Right cardiac atrium (tissue), 5 donors: ENCODE measurements at places on chromosomes 2 and 18.

GRCh38 chr2:68263632-68264031 is 11.3 kb upstream of the PPP3R1 start:
- no peak for DNase-seq

GRCh38 chr18:35406666-35407065 is 29.5 kb upstream of the ZNF396 start:
- no peak for DNase-seq

GRCh38 chr18:56284319-56284718 is 354.1 kb downstream of the TXNL1 start:
- no peak for DNase-seq

DNA sequence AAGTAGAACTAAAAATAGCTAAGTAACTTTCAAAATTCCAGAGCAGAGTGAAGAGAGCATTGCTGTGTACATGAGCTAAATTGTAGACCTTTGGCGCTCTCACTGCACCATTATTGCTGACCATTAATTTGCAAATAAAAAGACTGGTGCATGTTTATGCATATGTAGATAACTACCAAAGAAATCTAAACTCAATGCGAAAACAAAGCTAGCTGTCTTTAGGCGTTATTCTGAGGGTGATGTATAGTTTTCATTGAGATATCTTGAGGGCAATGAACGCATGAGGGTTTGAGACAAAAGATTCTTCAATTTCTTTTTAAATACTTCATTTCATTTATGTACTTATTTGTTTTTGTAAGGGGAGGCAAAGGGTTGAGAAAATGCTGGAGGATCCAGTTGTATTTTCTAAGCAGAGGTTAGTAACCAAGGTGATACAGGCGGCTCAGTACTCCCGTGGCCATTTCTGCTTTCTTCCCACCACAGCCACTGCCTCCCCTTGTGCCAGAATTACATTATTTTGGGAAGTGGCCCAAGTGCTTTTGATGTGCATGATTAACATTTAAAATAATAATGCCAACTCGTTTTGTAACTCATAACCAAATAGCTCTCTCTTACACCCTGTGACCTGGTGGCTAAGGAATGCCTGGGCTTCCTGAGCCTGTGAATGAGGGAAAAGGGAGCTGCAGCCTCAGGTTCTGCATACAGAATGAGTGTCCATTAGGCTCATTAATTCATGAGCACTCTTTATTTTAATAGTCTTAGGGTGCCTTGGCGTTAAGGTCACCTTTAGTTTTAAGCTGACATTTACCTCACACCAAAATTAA is 797.8 kb upstream of the GYPC start:
- DNase-seq = no peak

GRCh38 chr2:67670747-67671183 is 273.6 kb downstream of the ETAA1 start:
- no peak for DNase-seq

GRCh38 chr2:45102141-45102540 is 92.9 kb upstream of the SIX2 start:
- DNase-seq = no peak

DNA sequence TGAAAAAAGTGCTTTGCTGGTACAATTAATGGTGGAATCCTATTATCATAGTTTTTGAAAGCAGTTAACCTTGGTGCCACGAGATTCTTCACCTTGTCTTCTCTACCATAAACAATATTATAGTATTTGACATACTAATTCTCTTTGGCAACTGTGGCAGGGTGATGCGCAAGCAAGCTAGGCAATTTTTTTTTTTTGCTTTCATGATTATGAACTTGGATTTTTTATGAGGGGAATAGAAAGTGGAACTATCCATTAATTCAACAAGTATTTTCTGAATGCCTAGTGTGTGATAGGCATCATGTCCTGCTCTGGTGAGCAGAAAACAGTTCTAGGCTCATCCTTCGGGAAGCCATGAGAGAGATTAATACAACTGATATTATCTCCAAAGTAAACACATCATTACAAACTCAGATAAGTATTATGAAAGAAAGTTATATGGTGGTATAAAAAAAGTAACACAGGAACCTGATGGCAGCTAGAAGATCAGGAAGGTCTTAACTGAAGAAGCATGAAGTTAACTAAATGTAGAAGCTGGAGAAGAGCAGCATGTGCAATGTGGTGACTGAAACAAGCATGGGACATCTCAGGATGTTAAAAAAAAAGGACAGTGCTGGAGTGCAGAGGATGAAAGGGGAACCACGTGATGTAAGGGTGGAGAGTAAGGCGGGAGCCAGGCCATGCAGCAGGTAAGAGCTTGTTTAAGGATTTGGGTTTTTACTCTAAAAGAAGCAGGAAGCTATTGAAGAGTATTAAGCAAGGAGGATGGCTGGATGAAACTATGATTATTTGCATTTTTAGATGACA is 113.7 kb downstream of the ZEB2 start:
- no peak for DNase-seq

DNA sequence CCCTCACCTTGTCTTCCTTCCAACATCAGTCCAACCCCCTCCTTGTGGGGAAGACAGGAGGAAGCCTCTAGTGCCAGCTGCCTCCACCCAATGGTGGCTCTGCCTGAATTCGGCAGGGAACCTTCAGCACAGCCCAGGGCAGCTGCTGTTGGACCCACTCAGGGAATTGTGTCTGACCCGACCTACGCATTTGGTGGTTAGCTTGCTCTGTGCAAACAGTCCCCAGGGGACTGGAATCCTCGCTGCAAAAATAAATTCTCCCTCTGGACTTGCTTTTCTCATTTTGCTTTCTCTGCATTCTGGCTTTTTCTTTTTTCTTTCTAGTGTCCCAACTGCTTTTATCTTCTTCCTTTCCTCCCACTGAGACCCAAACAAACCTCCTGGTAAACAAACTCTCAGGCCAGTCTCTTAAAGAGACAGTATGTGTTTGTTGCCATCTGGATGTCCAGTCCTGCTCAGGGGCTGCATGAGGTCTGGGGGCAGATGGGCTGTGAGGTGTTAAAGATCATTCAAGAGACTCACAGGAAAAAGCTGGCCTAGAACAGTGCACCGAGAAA is 137.7 kb upstream of the HAAO start:
- DNase-seq = peak; percentile 72

GRCh38 chr2:219633276-219634065 is 6.0 kb downstream of the SLC4A3 start:
- DNase-seq = peak; percentile 55

DNA sequence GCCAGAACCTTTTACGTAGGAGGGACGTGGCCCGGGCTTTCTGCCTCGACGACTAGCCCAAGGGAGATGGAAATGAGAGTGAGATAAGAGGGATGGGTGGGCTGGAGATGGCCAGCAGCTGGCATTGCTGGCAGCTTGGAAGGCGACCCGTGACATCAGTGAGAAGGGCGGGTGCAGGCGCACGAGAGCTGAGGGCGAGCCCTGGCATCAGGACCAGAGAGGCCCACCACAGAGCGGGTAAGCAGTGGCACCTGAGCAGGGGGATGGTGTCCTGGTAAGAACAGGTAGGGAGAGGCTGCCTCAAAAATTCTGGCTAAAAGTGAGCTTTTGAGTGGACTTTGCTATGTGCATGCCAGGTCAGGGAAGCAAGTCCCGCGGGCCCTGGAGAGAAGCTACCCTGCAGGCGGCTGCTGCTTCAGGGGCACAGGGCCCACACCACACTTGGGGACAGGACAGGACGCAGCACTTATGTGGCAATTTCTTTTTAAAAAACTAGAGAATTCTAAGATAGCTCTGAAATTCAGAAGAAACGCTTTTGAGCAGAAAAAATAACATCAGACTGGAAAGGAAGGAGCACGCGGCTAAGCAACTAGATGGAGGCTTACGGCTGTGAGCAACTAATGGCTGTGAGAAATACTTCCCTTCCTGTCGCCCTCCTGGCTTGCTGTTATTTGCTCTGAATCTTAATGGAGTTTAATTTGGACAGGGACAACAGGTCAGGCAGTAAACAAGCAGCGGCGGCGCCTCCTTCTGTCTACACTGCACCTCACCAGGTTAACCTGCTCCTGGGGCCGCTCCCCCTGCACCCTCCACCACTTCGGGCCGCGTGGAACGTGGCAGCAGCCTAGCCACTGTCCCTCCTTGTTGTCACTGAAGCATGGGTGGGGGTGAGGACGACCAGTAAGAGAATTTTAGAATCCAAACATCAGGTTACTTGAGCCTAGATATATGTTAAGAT is 20.5 kb downstream of the THAP4 start:
- peak; percentile 71 for DNase-seq

DNA sequence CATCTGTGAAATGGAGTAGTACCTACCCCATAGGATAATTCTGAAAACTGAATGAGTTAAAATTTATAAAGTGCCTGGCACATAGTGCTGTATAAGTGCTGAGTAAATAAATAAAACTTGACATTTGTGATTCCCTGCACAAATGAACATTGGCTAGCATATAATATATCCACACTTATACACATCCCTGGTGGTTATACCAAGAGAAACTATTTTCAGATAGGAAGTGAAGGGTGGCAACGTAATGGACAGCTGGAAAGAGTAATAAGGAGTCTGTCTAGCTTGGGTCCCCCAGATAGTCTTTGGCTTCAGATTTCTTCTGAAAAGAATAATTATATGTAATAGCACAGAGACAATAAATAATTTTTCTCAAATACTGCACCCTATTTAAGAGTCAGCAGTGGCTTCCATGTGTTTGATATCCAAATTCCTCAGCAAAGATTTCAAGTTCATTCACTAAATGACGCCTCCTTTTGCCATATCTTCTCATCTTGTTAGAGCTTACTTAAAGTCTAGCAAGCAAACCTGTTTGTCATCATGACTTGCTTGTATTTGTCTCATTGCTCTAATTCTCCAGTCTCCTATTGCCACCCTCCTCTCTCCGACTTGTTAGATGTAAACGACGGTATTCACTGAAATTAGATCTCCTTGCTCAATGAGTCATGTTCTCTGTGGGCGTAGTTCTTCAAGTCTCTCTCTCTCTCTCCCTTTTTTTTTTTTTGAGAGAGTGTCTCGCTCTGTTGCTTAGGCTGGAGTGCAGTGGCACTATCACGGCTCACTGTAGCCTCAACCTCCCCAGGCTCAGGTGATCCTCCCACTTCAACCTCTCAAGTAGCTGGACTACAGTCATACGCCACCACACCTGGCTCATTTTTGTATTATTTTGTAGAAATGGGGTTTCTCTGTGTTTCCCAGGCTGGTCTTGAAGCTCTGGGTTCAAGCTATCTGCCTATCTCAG is 8.7 kb upstream of the ADGRF3 start:
- no peak for DNase-seq

- DNase-seq = no peak
Measured at GRCh38 chr18:47865183-47865582, 65.3 kb downstream of the SMAD2 start.

DNA sequence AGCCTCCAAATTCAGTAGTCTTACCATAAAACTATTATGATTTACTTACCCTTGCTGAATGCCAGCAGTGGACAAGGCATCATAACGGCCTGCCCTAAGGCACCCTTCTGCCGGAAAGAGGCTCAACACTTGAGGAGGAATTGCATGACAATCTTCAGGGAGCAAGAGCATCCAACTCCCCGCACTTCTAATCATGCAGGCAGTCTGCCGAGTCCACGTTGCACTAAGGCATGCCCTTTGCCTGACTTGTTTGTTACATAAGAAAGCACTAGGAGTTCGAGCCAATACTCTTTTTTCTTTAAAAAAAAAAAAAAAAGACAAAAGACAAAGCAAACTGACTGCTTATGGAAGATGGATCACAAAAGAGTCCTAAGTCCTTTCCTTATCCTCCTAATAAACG is 17.9 kb upstream of the SPTBN1 start:
- peak; percentile 82 for DNase-seq

DNA sequence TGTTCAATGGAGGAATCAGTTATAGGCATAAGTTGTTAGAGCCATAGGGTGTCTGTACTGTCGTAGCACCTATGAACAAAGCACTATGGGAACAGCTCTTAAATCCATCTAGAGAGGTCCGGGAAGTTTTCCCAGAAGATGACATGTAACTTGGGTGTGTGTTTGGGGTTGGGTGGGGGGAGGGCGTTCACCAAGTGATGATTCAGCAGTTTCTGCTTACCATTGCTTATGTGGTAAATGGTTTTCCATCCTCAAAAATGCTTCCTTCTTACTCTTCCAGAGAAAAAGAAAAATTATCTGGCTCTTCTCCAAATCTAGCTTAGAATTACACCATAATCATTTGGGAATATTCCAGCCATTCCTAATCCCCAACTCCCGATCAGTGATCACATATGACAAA is 361.1 kb upstream of the ZNF521 start:
- no peak for DNase-seq

DNA sequence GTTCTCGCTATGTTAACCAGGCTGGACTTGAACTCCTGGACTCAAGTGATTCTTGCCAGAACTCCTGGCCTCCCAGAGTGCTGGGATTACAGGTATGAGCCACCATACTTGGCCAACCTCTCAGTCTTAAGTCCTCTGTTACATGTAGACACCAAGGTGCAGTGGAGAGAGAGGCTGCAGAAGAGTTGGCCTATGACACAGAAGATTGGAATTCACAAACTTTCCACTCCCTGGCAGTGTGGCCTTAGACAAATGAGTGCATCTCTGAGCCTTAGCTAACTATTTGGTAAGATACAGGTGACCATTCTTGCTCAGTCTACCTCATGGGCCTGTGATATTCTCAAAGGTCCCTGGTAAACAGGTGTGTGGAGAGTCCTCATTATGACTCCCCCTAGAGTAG is 159.7 kb downstream of the MYCN start:
- no peak for DNase-seq

- no peak for DNase-seq
Measured at GRCh38 chr2:24820598-24821432, 27.6 kb downstream of the CENPO start.

DNA sequence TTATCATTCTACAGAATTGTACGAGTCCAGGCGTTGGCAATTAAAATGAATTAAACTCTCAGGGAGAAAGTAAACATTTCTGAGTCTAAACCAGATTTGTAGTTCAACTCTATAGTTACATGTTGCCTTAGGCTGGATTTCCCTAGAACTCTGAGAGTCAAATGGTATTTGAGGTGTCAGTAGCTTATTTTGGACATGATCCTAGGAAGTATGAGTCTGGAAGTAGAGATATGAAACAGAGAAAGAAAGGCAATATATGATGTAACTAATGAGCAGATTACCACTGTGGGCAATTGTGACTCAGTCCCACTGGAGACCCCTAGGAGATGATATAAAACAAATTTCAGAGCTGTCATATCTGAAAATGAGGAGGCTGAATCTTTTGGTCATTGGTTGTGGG is 199.1 kb upstream of the UBE2E3 start:
- DNase-seq = no peak

DNA sequence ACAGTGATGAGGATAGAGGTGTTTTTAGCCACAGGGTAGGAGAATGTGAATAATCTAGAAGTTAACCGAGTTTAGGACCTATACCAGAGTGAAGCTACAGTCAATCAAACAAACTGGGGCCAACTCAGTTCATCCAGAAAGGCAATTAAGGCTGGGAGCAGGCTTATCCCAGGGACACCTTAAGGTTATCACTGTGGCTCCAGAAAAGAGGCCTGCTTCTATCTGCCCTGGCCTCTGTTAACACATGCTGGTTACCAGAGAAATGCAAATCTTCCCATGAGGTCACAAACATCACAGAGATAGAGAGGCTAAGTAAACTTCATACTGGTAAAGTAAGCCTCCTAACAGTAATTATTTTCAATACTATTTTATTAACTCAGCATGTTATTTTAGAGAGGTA is 93.2 kb upstream of the GRB14 start:
- DNase-seq = no peak
